ENCODE measurements at places on chromosomes 2 and 18.

DNA sequence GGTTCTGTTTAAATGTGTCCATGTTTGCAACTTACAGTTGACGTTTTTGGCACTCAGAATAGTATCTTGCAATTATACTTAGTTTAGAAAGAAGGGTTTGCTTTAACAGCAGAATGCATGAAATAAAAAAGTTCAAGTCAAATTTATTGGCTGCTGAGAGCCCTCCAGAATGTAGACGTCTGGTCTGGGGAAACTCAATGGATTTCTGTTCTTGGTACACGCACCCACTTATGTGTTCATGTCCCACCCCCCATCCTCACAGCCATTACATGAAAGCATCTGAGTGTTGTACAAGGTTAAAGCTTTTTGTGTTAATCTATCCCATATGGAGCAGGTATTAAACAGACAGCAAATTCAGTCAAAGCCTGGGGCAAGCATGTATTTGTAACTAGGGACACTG lies 219.5 kb downstream of the SOX11 start:
- no peak for DNase-seq

GRCh38 chr18:45690975-45691815 lies 32.8 kb upstream of the SLC14A1 start:
- DNase-seq: peak; percentile 55

DNA sequence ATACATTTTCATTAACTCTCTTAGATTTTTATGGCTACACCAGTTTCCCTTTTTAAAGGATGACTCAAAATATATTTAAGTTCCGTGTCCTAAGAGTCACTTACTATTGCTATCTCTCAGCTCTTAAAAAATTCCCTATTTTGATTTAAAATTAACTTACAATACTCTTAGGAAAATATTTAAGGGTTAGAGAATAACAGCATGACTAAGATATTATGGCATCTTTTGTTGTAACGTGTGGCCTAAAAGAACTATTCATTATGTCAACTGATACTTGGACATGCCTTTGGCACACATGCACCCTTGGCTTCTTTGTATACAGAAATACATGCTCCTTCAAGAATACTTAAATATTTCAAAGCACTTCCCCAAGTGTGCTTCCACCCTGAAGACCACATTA lies 42.3 kb downstream of the SCN3A start:
- no peak for DNase-seq

- DNase-seq: no peak
Measured at GRCh38 chr18:22731398-22731797, 201.7 kb upstream of the RBBP8 start.

DNA sequence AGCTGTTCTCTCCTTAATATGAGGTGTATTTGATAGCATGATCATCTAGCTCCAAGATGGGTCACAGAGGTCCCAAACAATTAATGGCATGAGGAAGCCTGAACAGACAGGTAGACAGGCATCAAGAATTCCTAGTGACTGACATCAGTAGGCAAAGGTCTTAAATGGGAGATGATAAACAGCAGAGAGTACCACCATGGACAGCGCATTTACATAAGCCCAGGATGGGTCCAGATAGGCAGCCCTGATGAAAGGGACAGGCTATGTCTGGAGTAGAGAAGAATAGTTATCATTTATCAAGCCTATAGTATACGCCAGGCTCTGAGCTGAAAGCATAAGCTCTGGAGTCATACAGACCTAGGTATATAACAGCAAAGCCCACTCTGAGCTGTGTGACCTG lies 434.7 kb upstream of the SETBP1 start:
- DNase-seq: no peak
